Activated CD4-positive, alpha-beta T cell treated with anti-CD3 and anti-CD28 coated beads for 4 hours (primary cell): ENCODE measurements at places on chromosomes 11 and 22.

GRCh38 chr11:46216019-46216764 lies 61.3 kb upstream of the CREB3L1 start:
- DNase-seq: no peak

GRCh38 chr11:134164490-134165370 lies 59.0 kb downstream of the NCAPD3 start:
- DNase-seq: no peak

- no peak for DNase-seq
Measured at GRCh38 chr11:134527382-134528243, 115.6 kb upstream of the B3GAT1 start.

DNA sequence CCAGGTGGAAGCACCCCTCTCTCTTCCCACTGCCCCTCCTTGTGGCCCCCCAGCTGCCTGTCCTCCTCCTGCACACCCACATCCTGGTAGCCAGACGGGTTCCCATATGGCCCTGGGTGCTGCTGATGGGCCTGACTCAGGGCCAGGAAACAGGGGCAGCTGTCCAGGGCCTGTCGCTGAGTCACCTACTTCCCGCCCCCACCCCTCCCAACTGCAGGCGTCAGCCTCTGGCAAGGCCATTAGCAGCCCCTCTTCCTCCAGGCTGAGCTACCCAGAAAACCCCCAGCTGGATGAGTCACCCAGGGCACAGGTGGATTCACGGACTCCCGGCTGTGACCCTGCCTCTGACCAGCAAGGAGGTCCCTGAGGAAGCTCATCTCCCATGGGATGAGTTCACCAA lies 6.9 kb upstream of the GAL start:
- DNase-seq: no peak

DNA sequence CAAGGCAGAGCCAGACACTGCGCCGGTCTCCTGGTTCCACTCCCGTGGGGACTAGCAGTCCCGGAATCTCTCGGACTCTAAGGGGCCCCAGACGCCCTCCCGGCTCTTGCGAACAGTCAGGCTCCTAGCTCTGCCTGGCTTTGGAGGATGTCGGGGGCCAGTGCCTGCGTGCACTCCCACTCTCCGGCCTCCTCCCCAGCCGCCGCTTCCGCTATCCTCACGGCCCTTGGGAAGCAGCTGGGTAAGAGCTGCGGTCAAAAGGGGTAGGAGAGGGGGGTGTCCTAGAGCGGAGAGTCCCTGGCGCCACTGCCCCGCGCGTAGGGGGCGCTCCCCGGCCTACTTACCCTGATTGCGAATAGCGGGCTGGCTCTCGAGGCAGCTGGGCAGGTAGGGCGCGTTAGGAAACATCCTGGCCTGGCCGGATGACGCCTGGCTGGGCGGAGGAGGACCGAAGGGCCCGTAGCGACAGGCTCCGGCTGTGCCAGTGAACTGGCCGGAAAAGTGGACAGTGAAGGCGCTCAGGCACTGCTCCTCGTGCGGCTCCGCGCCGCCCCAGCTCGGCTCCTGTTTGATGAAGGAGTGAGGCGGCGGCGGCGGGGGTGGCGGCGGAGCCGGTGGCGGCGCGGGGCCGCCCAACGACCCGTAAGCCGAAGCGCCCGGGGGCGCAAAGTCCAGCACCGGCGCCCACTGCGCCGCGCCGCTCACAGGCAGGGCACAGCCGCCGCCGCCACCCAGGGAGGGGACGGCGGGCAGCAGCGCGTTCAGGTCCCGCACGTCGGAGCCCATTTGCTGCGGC lies 785 bp downstream of the WT1 start:
- DNase-seq: no peak

GRCh38 chr22:49016909-49017481 lies 810.7 kb downstream of the BRD1 start:
- DNase-seq: no peak
